Fibroblast of lung (primary cell): ENCODE measurements at places on chromosomes 7 and 10. TPM values are rescaled to one million over a fixed set of nuclear protein-coding genes. Genes with fewer than 3 reads are reported as not detected.

Gene ATOH7
- under 0.01 TPM in 1 of 2 replicates, not detected in the other for total RNA-seq

Gene WIPF3
- total RNA-seq = under 0.01 and 0.33 TPM in 2 replicates

Gene LRRD1
- total RNA-seq = under 0.01 and 0.17 TPM in 2 replicates

Gene OPN4
- not detected in 2 replicates for total RNA-seq
